ENCODE measurements at places on chromosomes 5 and 9.

GRCh38 chr5:160537940-160538339 lies 116.3 kb downstream of the PTTG1 start:
- DNase-seq: no peak

GRCh38 chr5:139473565-139473964 lies 2.8 kb downstream of the SMIM33 start:
- no peak for DNase-seq

DNA sequence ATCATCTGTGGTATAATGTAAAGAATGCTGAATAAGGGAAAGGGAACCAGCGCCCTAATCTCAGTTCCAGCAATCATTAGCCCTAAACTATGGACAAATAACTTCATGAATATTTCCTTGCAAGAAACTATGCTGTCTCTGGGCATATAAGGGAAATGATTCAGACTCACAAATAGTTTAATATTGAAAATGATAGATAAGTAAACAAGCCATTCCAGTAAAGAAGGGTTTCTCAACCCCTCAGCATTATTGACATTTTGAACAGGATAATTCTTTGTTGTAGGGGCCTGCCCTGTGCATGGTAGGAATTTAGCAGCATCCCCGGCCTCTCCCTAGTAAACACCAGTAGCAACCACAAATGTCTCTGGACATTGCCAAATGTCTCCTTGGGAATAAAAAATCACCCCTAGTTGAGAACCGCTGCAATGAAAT lies 23.8 kb downstream of the C5 start:
- DNase-seq: no peak

DNA sequence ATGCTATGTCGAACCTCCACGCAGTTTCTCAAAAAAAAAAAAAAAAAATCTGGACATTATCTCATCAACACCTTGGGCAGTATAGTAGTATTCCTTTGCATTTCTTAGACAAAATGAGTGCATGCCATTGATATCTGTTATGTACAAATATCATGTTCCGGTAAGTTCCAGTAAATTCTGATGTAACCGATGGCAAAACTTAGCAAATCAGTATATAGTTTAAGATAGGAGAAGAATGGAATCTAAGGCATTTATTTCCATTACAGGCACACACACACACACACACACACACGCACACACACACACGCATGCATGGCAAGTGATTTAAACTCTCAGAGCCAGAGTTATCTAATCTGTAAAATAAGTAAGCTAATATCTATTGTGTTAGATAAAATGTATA lies 356.5 kb upstream of the TUSC1 start:
- DNase-seq: no peak

- DNase-seq: no peak
These were observed 174.0 kb downstream of the RAPGEF6 start for GRCh38 chr5:131460867-131461572.

DNA sequence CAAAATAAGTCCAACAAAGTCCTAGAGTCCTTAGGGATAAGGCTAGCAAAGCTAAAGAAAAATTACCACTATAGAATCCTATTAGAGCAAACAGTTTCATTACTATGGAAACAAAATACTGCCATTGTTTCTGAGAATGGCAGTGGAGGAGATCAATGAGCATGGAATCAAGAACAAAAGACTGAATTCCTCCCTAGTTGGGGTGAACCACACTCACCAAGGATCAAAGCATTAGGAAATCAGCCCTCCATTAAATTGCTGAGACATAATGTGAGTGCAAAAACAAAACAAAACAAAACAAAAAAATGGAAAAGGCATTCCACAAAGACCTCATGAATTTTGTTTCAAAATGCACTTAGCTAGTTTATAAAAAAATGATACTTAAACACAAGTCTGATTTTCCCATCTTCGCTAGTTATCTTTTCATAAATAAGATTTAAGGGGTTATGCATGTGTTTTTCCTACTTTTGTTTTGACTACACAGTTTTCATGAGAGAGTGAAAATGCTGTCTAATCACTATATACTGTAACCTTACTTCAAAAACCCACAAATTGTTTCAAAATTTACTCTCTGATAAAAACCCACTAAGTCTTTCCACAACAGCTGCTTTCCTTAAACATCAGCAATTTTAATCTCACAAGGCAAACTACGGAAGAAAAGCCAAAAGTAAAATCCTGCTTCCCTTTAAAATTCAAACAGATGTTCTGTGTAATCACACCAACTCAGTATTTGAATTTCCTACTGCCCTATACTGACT lies 9.7 kb downstream of the SERINC5 start:
- no peak for DNase-seq

- no peak for DNase-seq
These were observed 87.1 kb downstream of the AMBP start for GRCh38 chr9:113990975-113991471.

- DNase-seq: no peak
These were observed 59.9 kb upstream of the ZFR start for GRCh38 chr5:32504329-32504988.

DNA sequence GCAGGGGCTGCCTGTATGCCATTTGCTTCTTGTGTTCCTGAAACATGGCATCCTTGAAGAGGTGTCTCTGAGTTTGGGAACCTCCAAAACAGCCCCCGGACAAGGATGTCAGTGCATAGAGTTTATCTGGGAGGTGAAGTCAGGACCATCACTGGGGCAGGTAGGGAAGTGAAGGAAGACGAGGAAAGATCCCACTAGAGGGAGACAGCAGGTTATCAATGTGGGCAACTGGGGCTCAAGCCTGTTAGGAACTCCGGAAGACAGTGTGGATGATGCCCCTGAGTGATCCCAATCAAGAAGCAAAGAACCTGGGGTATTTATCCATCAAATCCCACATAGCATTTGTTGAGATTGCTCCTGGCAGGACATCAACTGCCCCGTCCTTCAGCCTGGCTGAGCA lies 233.1 kb downstream of the AGTPBP1 start:
- DNase-seq: peak; percentile 5

GRCh38 chr5:43171451-43171850 lies 20.6 kb upstream of the NIM1K start:
- no peak for DNase-seq

GRCh38 chr9:129102791-129103594 lies 7.6 kb downstream of the CRAT start:
- DNase-seq: peak; percentile 57

DNA sequence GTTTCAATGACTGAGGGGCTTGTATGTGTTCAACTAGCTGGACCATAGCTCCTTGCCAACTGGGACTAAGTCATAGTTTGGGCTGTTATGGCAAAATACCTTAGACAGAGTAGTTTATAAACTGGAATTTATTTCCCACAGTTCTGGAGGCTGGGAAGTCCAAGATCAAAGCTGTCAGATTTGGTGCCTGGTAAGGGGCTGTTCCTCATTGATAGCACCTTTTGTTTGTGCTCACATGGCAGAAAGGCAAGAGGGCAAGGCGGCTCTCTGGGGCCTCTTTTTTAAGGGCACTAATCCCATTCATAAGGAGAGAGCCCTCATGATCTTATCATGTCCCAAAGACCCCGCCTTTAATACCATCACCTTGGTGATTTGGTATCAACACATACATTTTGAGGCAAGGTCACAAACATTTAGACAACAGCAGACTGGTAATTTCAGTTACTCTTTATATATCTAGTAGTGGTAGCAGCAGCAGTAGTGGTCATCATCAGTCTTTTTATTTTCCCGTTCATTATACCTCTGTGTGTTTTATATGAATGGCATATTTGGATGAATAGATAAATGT lies 477.0 kb downstream of the CCDC171 start:
- no peak for DNase-seq

DNA sequence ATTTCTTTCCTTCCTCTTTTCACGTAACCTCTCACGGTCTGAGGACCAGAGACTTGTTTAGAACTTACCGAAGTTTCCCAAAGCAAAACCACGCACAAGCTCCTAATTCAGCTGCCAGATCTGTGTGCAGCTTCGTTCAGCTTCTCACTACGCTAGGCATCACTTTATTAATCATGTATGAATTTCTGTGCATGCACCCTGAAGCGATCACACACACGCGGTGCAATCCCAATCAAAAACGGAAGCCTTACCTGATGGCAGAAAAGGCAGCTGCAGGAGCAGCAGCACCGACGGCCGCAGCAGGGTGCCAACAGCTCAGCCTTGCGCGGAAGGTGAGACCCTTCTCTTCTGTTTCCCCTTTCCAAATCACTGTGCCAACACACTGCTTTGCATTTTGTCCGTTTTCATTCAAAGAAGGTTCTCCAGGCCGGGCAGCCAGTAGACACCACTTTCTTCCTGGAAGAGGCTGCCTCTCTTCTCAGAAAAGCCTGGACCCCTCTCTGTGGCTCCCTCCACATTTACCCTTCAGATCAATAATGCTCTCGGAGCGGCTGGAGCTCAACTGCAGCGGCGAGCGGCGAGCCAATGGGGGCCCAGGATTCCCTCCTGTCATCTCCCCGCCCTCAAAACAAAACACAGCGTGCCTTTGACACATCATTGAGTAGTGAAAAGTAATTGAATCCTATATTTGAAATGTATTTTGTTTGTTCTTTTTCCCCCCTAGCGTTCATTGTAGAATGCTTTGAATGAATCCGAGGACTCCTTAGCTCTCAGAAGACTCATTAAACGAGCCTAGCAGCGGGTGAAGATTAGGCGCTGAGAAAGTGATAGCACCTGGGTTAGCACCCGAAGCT lies at the start of gene CDH12:
CDH12 (minus strand) TSS at position 538 of the 854 bp plus-strand sequence.
- DNase-seq: peak; percentile 44

GRCh38 chr9:134026581-134026980 lies 1.3 kb downstream of the BRD3OS start:
- DNase-seq: no peak

DNA sequence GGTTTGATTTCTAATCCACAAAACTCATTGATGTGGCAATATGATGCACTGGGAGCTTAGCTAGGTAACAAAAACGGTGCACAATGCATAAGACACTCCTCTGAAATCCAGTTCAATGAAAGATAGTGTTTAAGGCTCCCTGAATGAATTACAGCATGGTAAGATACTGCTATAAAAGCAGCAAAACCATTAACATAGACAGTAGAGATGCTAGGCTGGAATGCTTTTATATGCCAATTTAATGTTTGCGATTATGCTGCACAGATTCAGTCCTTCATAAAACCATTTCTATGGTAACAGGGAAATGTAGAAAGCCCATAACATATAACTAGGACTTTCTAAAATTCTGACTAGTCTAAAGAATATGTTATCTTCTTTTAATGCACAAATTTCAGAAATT lies 180.8 kb upstream of the NUDT12 start:
- no peak for DNase-seq

DNA sequence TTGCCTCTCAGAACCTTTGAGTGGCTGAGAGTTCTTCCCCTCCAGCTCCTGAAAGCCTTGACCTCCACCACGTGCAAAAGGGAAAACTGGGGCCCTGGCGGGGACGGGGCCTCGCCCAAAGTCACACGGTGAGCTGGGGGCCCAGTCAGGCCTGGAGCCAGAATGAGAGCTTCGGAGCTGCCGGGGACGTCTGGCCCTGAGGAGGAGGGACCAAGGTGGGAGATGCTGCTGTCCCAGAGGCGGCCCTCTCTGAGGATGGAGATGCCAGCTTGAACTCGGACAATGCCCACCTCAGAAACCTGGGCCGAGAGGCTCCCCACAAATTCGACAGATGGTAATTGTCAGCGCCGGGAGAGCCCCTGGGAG lies 643 bp downstream of the AK8 start:
- no peak for DNase-seq

DNA sequence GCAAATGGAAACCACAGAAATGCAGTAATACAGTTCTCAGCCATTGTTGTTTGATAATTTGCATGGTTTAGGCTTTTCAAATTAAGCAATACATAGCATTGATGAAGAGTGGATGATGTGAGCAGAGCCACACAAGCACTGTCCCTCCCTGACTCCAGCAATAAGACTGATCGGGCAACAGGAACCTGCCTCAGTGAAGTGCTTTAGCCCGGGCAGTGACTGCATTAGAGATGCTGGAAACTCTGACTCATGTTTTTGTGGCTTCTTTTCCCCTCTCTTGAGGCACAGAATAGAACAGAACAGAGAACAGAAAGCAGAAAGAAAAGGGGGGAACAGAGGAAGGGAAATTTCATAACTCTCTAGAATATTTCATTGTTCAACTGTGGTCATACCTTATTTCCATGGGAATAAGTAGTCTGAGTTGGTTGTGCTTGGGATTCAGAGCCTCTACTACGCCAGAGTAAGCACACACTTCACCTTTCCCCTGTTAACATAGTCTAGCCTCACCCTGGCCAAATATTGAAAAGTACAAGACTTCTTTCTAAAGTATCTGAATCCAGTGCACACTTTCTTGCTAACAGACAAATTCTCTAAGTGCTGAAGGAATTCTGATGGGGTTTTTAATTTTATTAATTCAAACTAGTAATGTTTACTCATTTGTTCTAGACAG lies 164.8 kb upstream of the VCAN start:
- DNase-seq: peak; percentile 70

GRCh38 chr5:141969783-141970771 lies 1.2 kb downstream of the RNF14 start:
- DNase-seq: peak; percentile 64

GRCh38 chr5:151257731-151258181 lies 4.8 kb downstream of the GM2A start:
- DNase-seq: no peak

GRCh38 chr9:2271426-2271825 lies 256.3 kb downstream of the SMARCA2 start:
- peak; percentile 61 for DNase-seq

GRCh38 chr5:4639946-4640345 lies 500.2 kb upstream of the ADAMTS16 start:
- DNase-seq: no peak

- no peak for DNase-seq
These were observed 113.9 kb downstream of the DCP2 start for GRCh38 chr5:113090336-113091106.

GRCh38 chr5:133273661-133274596 lies 222.1 kb downstream of the HSPA4 start:
- DNase-seq: no peak

DNA sequence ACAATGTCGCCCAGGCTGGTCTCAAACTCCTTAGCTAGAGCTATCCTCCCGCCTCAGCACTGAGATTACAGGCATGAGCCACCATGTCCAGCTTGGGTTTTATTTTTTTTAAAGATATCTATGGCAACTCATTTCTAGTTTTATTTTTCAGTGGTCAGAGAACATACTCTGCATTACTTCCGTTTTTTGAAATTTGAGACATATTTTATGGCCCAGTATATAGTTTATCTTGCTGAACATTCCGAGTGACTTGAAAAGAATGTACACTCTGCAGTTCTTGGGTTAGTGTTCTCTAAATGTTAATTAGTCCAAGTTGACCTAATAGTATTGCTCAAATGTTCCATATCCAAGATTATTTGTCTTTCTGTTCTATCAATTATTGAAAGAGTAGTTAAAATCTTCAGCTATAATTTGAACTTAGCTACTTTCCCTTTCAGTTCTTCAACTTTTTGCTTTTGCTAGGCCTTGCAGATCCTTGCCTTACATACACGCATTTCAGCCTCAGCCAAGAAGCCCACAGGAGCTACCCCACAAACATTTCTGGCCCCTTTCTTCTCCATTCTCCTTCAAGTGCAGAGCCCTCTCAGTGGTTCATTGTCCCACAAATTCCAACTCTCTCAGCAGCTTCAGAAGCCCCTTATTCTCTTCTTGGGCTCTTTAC lies 22.3 kb upstream of the SNAPC3 start:
- DNase-seq: peak; percentile 78

GRCh38 chr5:91118796-91119195 lies 264.3 kb downstream of the ARRDC3 start:
- DNase-seq: no peak

Measured in KBM-7 (cell line).